ENCODE measurements at places on chromosomes 5 and 9. TPM values are rescaled to one million over a fixed set of nuclear protein-coding genes. Genes with fewer than 3 reads are reported as not detected.

DNA sequence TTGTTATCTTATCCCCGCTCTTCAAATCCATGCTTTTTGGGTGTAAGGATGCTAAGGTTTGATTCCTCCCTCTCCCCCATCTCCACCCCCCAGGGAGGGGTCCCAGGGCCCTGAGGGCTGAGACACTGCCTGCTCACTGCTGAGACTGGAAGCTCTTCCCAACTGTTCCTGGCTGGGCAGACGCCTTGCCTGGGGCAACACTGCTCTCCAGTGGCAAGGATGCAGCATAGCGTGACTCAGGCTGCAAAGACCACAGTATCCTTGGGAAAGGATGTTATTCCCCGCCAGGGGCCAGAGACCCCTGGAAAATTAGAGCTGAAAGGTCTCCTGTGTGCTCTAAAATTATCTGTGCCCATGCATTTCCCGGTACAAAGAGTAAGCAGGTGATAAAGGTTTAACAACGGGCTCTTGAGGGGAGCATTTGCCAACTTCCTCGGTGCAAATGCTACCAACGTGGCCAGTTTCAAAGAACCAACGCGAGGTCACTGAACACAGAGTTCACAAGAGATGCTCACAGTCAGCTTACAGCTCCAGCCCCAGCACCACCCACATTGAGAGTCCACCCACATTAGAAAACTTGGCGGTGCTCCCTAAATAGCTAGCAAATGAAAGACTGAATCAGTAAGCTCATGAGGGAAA, 271.9 kb downstream of the NSG2 start:
- no peak for DNase-seq

DNA sequence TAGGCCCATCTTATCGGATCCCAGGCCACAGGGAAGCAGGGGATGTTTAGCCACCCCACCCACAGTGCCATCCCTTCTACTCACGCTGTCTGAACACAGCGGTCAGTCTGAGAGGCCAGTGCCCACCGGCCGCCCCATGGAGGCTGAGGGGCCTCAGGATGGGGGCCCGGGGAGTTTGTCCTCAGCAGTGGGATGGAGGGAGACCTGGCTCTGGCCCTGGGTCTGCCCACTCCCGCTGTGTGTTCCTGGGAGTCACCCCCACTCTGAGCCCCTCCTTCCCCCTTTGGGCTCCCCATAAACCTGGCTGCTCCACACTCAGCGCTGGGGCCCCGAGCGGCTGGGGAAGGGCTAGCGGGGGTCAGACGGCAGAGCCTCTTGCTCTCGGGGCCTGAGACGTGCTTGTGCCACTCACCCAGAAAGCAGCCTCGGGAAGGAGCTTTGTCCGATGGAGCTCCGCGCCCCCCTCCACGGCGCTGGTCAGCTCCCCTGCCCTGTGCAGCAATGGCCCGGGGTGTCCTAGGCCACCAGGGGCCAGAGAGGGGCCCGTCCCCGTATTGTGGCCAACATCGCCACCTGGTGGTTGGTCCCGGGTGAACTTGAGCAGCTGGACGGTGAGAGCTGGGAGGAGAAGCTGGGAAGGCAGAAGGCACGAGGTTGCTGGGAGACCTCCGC, 10.9 kb upstream of the LAMC3 start:
- DNase-seq = peak; percentile 68

- DNase-seq = no peak
These were observed 743.9 kb downstream of the TLE1 start for GRCh38 chr9:80945436-80945835.

DNA sequence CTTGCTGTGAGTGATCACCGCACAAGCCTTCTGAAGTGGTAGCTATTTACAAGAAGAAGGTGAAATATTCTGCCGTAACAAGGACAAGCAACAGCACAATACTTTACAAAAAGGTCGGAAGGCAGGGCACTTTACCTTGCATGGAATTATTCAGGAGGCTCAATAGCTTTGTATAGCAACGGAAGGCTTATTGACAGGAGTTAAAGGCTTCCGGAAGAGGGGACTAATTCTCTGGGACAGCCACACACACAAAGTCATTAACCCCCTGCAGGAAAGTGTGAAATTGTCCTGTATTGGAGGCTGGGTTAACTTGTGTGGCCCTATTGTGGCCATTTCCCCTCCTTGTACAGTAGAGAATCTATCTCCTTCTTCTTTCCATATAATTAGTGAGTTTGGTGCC, 199.3 kb upstream of the SEMA6A start:
- no peak for DNase-seq

The ACER2 gene
- total RNA-seq = 3.8 TPM

- no peak for DNase-seq
These were observed 422.5 kb downstream of the CDH18 start for GRCh38 chr5:19565466-19565865.

The PCDHB8 gene
- total RNA-seq = 2.1 TPM

DNA sequence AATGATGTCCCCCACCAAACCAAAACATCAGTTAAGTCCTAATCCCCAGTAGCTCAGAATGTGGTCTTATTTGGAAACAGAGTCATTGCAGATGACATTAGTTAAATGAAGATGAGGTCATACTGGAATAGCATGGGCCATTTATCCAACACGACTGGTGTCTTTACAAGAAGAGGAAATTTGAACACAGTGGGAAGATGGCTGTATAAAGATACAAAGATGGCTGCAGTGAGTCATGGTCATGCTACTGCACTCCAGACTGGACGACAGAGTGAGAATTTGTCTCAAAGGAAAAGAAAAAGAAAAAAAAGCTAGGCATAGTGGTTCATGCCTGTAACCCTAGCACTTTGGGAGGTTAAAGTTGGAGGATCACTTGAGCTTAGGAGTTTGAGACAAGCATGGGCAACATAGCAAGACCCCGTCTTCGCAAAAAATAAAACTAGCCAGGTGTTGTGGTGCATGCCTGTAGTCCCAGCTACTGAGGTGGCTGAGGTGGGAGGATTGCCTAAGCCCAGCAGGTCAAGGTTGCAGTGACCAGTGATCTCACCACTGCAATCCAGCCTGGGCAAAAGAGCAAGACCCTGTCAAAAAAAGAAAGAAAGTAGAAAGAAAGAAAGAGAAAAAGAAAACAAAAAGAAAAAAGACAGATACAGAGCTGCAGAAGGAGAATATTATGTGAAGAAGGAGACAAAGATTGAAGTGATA, 130.0 kb upstream of the CDKN2B start:
- no peak for DNase-seq

The UGT3A2 gene
- not detected for total RNA-seq

DNA sequence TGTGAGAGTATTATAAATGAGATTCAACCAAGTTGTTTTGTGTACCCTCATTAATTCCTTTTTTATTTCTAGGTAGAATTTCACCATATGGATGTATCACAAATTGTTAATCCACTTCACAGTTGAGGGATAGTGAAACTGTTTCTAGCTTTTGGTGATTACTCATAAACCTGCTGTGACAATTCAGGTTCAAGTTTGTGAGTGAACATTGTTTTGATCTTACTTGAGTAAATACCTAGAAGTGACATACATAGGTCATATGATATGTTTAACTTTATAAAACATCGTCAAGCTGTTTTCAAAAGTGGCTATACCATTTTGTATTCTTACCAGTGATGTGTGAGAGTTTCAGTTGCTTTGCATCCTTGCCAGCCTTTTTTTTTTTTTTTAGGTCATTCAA, 112.9 kb downstream of the CAMK4 start:
- DNase-seq = no peak

- no peak for DNase-seq
These were observed 329 bp downstream of the CDC23 start for GRCh38 chr5:138212828-138213160.

The IFNA6 gene
- not detected for total RNA-seq

The OR1Q1 gene
- total RNA-seq = not detected

- peak; percentile 72 for DNase-seq
These were observed 279.7 kb downstream of the GADD45G start for GRCh38 chr9:89884356-89885083.

The SOHLH1 gene
- total RNA-seq = not detected

DNA sequence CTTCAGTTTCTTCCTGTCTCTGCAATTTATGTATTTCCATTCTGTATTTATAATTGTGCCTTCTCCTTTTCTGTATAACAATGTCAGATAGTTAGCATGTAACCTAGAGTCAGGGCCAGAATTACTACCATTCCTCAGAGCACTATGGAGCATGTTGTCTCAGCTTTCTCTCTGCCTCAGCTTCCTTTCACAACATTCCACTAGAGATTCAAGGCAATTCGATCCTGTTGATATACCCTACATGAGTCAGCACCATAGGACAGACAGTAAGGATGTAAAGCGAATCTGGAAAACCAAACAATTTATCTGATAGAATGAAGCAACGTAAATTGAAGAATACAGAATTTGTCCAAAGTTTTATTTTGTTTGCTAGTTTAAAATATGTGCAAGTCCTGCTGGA, 728.3 kb upstream of the SEMA6A start:
- DNase-seq = no peak

DNA sequence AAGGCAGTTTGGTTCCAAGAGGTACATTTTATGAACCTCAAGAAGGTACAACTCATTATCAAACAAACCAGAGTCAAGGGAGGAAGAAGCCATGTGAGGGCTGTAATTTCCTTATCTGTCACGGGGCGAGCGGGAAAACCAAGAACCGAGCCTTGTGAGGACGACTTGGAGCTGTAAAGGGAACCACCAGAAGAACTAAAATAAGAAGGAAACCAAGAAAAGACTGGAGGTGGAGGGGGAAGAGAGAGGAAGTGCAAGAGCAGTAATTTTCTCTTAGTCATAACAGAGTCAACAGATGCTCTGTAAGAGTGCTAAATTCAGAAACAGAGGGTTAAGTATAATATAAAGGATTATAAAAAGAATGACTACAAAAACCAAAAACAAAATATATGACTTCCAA, 127.1 kb downstream of the DIRAS2 start:
- DNase-seq = no peak

DNA sequence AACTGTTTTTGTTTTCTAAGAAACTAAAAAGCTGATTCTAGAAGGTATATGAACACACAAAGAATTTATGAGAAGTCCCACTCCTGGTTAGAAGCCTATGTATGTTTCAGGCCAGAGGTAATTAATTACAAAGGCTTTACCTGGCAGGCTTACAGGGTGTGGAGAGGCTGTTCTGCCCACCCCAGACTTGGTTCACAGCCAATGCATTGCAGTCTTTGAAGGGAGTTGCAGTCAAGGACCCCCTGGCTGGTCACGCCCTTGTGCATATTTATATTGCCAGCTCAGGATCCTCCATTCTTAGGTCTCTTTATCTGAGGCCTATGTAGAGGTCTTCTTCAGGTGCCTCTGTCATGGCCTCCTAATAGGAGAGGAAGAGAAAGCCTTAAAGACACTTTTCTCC, 13.6 kb upstream of the PRSS3 start:
- DNase-seq = no peak

GRCh38 chr9:15271403-15271802, 35.6 kb downstream of the TTC39B start:
- no peak for DNase-seq

DNA sequence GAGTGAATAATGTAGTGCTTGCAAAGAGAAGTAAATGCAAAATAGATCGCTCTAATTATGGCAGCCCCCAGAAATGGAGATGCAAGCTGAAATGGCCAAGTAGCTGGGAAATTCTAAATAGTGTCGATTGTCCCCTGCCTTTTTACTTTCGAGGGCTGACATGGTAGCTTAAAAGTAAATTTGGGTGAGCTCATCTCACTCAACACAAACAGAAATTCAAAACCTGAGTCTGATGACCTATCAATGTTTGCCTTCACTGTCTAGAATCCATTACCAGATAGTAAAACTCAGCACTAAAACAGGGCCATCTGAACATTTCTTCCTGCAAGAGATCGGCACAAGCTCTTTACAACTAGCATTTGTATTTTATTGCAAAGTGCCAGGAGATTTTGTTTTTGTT, 7.0 kb upstream of the LHX2 start:
- no peak for DNase-seq

GRCh38 chr5:99141534-99142128, 212.8 kb upstream of the CHD1 start:
- no peak for DNase-seq

The UIMC1 gene
- 30.7 TPM for total RNA-seq

DNA sequence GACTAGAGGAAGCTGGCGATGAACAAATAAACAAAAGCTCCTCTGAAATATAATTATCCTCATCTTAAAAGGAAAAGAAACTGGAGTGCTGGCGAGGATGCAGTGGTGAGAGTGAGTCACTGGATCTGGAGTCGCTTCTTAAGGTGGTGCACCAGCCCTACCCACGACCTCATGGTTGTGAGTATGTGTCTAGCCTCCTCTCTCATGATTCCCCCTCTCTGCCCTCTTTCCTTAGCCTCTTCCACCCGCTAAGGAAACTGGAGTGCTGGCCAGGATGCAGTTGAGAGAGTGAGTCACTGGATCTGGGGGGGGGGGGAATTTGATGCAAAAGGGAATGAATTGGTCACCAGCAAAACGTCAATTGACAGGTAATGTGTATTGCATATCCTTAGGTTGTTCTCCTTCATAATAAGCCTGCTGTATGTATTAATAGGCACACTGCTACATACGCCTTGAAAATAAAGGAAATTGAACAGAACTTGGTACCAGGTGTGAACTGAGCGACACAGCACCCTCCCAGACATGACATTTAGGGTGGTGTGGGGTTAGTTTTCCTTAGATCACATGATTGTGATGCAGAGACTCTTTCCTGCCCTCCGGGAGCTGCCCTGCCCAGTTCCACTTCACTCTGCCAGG, 36.3 kb upstream of the EBF1 start:
- DNase-seq = no peak

Data from left ventricle myocardium inferior (tissue), 1 donor.